ENCODE measurements at places on chromosomes 11 and 22. TPM values are rescaled to one million over a fixed set of nuclear protein-coding genes. Genes with fewer than 3 reads are reported as not detected.

DNA sequence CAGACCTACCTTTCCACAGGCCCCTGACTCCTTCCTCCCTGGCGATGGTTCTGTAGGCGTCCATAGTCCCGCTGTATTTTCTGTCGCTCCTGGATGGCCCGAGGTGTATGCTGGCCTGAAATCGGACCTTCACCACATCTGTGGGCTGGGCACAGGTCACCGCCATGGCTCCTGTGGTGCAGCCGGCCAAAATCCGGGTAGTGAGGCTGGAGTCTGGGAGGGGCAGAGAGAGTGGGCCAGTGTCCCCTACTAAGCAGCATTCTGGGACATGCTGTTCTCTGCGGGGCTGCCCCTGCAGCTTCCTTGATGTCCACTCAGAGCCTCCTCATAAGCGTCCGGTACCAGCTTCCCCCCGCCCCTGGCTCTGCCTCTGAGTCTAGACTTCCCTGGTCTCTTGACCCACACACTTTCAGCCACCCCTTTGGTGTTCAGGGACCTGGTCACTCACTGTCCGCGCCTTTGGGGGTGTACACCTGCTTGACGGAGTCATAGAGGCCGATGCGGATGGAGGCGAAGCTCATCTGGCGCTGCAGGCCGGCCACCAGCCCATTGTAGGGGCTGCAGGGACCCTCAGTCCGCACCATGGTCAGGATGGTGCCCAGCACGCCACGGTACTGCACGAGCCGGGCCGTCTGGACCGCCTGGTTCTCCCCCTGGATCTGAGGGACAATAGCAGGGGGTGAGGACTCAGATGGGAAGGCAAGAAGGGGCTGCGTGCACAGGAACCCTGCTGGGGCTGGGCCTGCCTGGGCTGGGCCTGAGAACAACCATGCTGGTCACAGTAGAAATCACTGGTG lies 3.0 kb downstream of the UCP3 start:
- DNase-seq, result no peak

DNA sequence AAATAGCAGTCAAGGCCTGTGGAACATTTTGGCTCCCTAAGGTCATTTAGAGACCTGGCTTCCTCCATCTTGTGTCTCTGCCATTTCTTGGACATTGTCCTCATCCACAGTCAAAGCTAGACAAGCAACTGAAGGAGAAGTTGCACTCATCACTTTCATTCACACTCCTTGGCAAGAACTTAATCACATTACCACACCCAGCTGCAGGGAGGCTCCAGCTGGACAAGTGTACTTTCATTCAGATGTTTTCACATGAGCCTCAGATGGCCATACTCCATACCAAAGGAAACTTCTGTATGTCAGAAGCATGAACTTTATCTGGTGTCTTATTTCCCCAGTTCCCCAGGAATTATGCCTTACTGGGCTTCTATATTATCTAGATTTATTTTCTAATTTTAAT lies 537.4 kb downstream of the TMEM135 start:
- DNase-seq, result no peak

- DNase-seq, result no peak
These were observed 131.5 kb downstream of the CCDC34 start for GRCh38 chr11:27231530-27231929.

- DNase-seq, result no peak
These were observed 75.6 kb downstream of the TP53I11 start for GRCh38 chr11:44875037-44875436.

DNA sequence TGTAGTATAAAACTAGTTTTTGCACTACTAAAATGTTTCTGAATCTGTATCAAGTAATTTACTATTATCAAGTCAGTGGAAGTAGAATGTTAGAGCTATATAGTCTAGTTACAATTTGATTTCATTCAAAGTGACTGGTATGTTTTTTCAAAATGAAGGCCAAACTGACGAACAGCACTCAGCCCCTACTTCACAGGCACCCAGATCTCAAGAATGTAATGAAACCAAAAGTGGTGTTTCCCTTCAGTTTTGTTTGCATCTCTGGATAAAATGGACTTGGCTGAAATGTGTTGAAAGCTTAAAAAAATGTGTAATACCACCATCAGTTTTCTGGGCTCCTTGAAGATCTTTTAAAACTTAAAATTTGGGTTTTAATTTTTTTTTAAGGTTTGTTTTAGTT lies 46.4 kb downstream of the QSER1 start:
- DNase-seq, result no peak

DNA sequence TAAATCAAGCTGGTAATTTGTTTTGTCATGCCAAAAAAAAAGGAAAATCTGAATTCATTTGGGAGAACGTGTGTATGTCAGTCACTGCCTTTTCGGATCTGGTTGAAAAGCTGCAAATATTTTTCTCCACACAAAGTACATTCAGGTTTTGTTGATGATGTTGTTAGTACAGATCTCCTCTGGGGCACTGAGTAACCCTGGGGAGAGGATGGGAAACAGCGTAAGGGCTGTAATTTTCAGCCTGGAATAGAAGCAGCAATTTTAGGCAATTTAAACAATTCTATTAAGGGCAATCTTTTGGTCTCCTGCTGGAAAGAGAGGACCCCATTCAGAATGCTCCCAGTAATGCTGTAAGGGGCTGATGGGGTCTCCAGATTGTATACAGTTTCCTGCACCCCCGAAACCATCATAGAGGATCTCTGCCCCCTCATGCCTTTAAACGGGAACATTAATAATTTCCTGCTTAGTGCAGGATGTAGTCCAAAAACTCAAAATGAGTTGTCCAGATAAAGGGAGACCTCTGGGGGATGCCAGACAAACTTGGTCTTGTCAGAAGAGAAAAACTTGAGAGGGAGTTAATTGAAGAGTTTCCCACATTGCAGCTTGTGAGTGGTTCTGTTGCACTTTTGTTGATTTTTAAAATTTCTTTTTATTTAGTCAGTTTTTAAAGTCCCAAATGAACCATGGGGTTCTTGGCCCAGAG lies 132.3 kb downstream of the COMMD9 start:
- DNase-seq, result no peak

DNA sequence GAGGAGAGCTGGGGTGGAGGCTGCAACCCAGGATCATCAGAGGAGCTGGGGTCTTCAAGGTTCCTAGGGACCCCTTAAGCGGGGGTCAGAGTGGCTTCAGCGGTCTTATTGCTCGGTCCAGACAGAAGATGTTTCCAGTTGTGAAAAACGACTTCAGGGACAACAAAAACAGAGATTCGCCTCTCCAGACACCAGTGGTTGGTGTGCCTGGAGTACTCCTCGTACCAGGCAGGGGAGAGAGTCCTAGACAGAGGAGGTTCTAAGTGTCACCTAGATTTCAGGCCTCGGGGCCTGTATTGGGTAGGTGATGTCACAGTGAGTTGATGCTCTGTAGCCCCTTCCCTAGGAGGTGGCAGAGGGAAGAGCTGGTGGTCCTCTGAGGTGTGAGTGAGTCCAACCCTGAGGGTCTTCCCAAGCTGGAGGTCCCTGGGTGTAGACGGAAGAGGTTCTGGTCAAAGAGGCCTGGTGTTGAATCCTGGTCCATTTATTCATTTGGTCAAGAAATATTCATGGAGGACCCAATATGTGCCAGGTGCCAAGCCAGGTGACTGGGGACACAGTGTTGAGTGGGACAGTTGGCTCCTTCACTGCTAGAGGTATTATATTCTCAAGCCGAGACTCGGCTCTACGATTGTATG lies 4.4 kb upstream of the IGLL5 start:
- DNase-seq, result no peak

DNA sequence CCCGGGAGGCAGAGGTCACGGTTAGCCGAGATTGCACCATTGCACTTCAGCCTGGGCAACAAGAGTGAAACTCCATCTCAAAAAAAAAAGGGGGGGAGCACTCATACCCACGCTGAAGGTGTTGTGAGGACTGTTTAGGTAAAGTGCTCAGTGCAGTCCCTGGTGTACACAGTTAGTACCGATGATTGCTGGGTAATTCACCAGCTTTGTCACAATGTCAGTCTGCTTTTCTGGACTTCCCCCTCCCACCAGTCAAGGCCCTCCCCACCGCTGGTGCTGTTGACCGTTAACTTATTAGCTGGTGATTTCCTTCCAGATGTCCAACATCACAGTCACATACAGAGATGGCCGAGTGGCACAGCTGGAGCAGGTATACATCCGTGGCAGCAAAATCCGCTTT lies 11.9 kb downstream of the SNRPD3 start:
- no peak for DNase-seq

- DNase-seq, result peak; percentile 92
These were observed 2.6 kb downstream of the PATZ1 start for GRCh38 chr22:31343235-31344191.

GRCh38 chr11:120389693-120390584 lies 53.7 kb downstream of the ARHGEF12 start:
- no peak for DNase-seq

DNA sequence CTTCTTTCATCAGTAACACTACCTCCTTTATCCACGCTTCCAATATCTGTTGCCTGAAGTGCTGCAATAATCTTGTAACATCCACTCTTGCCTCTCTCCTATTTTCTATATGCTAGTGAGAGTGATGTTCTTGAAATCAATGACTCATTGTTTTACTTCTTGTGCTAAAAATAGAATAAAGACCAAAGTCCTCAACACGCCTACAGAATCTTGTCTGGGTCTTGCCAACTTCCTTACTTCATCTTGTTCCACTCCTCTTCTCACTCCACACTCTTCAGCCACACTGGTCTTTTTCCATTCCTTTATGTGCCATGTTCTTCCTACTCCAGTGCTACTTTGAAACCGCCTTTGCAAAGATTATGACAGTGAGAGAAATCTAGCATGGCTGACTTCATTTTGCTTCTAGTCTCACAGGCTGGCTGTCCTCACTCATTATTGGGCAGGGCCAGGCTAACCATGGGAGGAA lies 136.4 kb downstream of the CCDC81 start:
- no peak for DNase-seq

DNA sequence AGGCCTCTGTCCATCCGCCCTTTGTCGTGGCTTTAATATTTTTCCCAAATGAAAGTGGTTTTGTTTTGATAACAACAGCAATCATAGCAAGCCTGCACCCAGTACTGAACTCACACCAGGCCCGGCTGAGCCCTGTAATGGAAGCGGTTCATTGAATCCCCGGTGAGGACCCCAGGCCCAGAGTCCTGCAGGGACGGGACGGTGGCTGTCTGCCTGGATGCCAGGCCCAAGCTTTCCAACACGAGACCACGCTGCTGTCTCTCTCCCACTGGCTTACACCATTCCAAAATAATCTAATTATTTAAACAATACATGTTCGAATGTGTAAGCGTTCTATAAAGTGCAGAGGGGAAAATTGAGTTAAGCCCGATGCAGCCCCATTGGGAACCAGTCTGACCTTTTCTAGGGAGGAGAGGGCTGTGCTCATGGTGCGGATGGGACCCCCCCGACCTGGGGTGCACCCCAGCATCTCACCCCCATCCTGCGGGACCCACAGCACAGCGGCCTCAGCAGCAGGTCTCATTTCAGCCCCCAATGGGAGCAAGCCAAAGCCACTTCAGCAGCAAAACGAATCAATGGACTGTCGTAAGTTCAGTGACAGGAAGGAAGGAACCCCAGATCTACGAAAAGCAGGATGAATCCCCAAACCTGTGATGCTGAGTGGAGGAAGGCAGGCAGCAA lies 1046.9 kb downstream of the BRD1 start:
- no peak for DNase-seq

DNA sequence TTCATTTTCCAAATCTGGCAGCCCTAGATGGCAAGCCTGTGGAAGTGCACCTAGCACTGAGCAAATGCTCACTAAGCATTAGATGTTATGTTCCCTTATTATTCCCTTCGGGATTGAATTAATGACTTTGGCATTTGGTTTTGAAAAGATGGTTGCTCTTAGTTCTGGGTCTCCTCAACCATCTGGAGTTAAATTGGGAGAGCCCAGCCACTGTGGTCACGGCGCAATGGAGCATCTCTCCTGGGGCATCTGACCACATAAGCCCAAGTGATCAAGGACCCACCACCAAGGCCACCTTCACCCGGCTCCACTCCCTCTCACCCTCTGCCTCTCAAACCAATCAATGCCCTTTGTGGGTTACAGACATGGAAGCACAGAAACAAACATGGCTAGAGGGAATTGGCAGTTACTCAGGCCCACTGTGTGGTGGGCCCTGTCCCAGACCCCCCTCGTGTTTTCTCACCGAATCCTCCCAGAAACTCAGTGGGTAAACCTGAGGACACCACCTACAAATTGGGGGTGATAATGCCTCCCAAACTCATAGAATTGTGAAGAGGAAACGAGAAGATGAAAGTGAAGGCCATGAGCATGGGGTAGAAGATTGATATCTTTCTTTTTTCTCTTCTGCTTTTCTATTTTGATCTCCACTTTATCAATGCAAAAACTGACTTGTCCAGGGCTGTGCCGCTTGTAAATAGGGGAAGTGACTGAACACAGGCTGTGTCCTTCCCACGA lies 52.2 kb downstream of the IRAG1 start:
- DNase-seq, result no peak

- peak; percentile 68 for DNase-seq
These were observed 55.3 kb upstream of the FBXO3 start for GRCh38 chr11:33829430-33830141.

- peak; percentile 76 for DNase-seq
These were observed at the start of gene PITPNM1 for GRCh38 chr11:67504950-67505581. TSS of gene PITPNM1 (minus strand) at chr11:67505363. CDS start at chr11:67504180, 1,183 bp downstream.

GRCh38 chr11:68828957-68829356 lies 12.8 kb downstream of the CPT1A start:
- DNase-seq, result no peak

DNA sequence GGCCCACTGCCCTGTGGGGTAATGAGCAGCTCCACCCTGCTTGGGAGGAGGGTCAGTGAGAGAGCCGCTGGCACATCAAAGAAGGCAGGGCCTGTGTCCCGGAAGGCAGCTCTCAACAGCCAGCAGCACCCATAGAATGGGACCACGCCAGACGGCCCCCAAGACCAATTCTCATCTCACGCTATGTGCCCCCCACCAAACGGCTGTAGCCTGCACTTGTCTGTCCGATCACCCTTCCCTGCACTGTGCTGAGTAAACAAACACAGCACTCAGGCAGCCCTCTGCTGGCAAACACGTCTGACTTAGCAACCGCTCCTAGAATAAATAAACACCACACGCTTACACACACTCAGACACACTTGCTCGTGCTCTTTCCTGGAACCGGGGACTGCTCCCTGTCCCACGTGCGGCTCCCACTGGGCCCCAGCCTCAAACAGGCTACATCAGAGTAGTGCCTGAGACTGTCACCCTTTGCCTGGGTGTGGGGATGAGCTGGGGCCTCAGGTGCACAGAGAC lies 53.2 kb upstream of the CDON start:
- DNase-seq, result no peak

GRCh38 chr11:134098566-134099184 lies 29.8 kb downstream of the JAM3 start:
- DNase-seq, result no peak

ATM gene
- total RNA-seq, result 54.1 TPM

MYEOV gene
- 0.22 TPM for total RNA-seq

TRIM66 gene
- 2.1 TPM for total RNA-seq

CD3D gene
- total RNA-seq, result not detected

CTSC gene
- total RNA-seq, result 359 TPM

OR4A16 gene
- not detected for total RNA-seq

OR4X1 gene
- total RNA-seq, result not detected

RHOG gene
- 24.9 TPM for total RNA-seq

OR8D4 gene
- not detected for total RNA-seq

RBM7 gene
- total RNA-seq, result 55.5 TPM

GRIA4 gene
- total RNA-seq, result 0.46 TPM

ESAM gene
- total RNA-seq, result 0.92 TPM

PLAAT4 gene
- total RNA-seq, result 3.5 TPM

Measured in H9 (cell line).